NCI-H69 (cell line): ENCODE measurements at places on chromosomes 13 and 19.

GRCh38 chr13:80988391-80989151, 647.6 kb upstream of the SPRY2 start:
- no peak for DNase-seq

- DNase-seq, result no peak
Observed at GRCh38 chr13:74003374-74003773, 130.8 kb downstream of the KLF12 start.

DNA sequence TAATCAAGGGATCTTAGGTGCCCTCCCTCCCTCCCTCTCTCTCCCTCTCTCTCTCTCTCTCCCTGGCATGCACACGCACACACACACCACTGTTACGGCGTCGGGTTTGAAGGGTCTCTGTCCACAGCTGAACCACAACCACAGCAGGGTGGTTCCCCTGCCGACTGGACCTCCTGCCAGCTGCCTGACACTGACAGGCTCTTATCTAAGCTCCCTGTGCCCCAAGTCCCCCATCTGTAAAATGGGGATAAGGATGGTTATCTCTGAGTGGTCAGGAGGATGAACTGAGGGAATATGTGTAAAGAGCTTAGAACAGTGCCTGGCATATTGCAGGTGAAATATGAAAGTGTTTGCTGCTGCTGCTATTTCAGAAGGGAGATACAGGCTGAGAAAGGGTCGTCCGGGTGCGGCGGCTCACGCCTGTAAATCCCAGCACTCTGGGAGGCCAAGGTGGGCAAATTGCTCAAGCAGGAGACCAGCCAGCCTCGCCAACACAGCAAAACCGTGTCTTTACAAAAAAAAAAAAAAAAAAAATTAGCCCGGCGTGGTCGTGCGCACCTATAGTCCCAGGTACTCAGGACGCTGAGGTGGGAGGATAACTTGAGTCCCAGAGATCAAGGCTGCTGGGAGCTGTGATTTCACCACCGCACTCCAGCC, 852 bp upstream of the SHISA7 start:
- DNase-seq, result no peak

GRCh38 chr13:48492096-48492440, 40.8 kb downstream of the RCBTB2 start:
- DNase-seq, result no peak

GRCh38 chr19:31448221-31448657, 99.0 kb upstream of the TSHZ3 start:
- DNase-seq, result no peak

- DNase-seq, result no peak
Observed at GRCh38 chr13:25731536-25731935, 320.3 kb downstream of the SHISA2 start.

- no peak for DNase-seq
Observed at GRCh38 chr13:24271231-24271600, 38.2 kb upstream of the C1QTNF9 start.

- DNase-seq, result no peak
Observed at GRCh38 chr19:48623556-48624066, 4.3 kb downstream of the SPHK2 start.

- DNase-seq, result peak; percentile 84
Observed at GRCh38 chr13:100089465-100090032, 656 bp downstream of the PCCA start.

GRCh38 chr13:106041445-106041844, 494.0 kb downstream of the EFNB2 start:
- no peak for DNase-seq

- DNase-seq, result no peak
Observed at GRCh38 chr19:1416014-1416841, 8.8 kb downstream of the DAZAP1 start.

GRCh38 chr13:59103004-59103768, 1060.5 kb downstream of the DIAPH3 start:
- peak; percentile 96 for DNase-seq

- no peak for DNase-seq
Observed at GRCh38 chr19:18086590-18087138, at the start of gene IL12RB1. TSS of gene IL12RB1 (minus strand) at chr19:18086934. CDS start at chr19:18086823, 111 bp downstream.

- DNase-seq, result no peak
Observed at GRCh38 chr19:1505991-1506881, 6.6 kb downstream of the ADAMTSL5 start.

GRCh38 chr19:41702171-41702651, 6.2 kb upstream of the CEACAM5 start:
- peak; percentile 37 for DNase-seq

- peak; percentile 96 for DNase-seq
Observed at GRCh38 chr19:56538761-56539263, at the start of gene ZFP28. TSS of gene ZFP28 (plus strand) at chr19:56538948. CDS start at chr19:56539019, 71 bp downstream.

DNA sequence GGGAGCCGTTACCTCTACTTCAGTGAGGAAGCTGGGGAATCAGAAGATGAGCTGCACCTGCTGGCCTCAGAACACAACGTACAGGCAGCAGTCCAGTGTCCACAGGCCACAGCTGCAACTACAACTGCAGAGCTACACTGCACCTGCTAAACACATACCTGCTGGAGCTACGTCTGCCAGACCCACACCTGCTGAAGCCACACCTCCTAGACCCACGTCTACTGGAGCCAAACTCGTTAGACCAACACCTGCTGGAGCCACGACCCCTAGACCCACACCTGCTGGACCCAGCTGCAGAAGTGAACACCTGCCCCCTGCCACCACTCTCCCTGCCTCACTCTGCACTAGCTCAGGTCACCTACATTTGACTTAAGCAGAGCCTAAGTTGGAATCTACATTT, 169.9 kb downstream of the USP12 start:
- peak; percentile 46 for DNase-seq

- DNase-seq, result no peak
Observed at GRCh38 chr19:5205937-5206750, 134.5 kb downstream of the PTPRS start.

DNA sequence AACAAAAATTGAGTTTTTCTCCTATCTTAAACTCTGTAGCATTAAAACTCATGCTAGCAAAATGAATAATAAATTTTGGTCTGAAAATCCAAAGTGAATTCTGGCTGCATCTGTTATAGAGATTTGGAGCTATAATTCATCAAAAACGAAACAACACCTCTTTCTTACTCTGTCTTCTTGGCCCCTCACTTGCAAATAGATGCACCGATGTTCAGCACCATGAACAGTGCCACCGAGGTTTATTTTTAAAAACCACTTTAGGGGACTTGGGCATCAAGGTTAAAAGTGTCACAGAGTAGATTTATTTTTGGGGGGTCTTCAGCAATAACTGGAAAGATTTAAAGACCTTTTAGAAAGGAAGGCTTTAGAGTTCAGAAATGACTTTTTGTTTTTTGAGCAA, 26.1 kb upstream of the EID2 start:
- no peak for DNase-seq

GRCh38 chr13:38897521-38897920, 93.1 kb downstream of the STOML3 start:
- DNase-seq, result no peak

DNA sequence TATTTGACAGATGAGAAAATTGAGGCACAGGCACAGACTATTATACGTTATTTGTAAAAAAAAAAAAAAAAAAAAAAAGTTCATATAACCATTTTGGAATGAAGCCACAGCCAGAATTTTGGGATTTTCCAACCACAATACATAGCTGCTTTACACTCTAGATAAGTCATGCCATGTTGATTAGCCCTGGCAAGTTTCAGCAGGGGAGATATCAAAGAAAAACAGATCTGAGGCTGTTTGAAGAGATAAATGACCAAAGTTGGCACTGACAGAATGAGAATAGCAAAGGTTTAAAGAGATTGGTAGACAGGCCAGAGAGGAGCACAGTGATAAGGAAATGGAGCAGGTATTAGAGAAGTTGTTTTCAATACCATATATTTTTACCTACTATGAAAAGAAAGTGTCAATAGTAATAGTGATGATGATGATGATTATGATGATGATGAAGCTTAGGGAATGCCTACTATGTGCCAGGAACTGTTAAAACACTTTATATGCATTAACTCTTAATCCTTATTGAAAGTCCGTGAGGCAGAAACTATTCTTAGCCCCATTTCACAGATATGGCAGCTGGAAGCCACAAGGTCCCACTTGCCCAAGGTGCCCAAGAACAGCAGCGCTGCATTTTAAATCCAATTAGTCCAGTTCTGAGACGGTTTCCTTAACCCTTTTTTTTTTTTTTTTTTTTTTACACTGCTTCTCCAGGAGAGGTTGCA, 105.5 kb downstream of the MBNL2 start:
- DNase-seq, result no peak

DNA sequence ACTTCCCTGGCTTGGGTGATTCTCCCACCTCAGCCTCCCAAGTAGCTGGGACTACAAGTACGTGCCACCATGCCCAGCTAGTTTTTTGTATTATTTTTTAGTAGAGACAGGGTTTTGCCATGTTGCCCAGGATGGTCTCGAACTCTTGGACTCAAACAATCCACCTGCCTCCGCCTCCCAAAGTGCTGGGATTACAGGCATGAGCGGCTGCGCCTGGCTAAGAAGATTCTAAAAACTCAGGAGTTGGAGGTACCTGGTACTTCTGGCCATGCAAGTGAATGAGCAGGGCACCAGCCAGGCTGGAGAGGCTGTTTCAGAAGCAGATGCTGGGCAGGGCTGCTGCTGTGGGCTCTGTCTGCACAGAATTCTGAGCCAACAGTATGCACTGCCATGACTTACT, 6.1 kb downstream of the MZF1 start:
- no peak for DNase-seq

DNA sequence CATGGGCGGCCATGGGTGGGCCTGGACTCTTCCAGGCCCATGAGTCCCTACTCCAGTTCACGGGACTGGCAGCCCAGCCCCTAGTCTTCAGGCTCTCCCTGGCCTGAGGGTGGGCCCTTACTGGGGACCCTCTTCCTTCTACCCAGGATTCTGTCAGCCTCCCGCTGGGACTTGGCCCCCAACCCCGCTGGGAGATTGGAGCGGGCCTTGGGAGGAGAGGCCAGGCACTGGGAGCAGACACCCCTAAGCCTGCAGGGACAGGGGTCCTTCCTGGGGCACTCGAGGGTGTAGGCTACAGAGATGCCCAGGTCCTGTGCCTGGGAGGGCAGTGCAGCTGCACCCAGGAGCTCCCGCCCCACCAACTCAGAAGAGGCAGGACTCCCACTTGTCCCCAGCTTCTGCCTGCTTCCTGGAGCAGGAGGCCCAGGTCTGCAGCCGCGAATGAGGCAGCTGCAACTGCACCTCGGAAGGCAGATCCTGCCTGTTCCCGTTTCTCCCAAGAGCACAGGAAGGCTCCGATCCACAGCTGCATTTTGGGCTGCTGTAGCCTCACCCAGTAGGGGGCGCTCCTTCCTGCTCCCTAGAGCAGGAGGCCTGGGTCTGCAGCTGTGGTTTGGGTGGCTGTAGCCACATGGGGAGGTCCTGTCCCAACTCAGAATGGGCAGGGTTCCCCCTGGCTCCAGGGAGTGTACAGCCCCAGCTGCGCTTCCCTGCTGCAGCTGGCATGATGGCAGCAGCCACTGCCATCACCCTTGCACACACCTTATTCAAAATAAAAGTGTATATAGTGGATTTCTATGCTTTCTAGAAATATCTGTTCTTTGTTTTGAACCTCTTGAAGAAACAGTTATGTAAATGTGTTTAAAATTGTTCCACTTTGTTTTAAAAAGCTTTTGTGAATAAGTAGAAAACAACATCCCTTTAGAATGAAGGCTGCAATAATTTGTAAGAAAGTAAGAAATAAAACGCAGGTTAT, 46.8 kb downstream of the TEX26 start:
- peak; percentile 68 for DNase-seq

DNA sequence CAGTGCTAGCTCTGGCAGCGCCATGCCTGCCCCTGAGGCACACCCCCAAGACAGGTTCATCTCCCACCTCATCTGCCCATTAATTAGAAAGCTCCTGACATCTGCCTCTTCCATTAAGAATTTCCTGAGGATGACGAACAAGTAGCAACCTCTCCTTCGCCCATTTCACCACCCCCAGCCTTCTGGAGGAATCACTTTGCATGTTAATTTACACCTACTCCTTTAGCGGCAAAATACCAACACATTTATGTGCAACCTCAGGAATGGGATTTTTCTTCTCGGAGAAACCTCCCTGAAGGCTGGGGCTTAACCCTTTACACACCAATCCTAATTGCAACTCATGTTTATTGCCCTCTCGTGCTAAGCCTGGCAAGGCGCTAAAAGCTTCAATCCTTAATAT, 13.8 kb downstream of the SLC7A1 start:
- DNase-seq, result no peak

DNA sequence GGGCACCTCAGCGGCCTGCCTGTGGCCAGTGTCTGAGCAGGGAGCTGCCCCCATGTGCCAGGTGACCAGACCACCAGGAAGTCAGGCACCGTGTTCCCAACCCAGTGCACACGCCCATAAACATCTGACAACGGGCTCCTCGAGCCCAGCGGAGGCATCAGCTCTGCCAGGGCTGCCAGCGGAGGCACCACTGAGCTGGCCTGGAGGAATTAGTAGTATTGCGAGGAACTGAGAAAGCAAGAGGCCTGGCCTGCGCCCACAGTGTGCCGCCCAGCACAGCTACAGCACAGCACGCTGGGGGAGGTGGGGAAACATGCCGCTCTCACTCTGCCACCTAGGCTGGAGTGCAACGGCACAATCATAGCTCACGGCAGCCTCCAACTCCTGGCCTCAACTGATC, 44.6 kb downstream of the ANKRD27 start:
- no peak for DNase-seq

DNA sequence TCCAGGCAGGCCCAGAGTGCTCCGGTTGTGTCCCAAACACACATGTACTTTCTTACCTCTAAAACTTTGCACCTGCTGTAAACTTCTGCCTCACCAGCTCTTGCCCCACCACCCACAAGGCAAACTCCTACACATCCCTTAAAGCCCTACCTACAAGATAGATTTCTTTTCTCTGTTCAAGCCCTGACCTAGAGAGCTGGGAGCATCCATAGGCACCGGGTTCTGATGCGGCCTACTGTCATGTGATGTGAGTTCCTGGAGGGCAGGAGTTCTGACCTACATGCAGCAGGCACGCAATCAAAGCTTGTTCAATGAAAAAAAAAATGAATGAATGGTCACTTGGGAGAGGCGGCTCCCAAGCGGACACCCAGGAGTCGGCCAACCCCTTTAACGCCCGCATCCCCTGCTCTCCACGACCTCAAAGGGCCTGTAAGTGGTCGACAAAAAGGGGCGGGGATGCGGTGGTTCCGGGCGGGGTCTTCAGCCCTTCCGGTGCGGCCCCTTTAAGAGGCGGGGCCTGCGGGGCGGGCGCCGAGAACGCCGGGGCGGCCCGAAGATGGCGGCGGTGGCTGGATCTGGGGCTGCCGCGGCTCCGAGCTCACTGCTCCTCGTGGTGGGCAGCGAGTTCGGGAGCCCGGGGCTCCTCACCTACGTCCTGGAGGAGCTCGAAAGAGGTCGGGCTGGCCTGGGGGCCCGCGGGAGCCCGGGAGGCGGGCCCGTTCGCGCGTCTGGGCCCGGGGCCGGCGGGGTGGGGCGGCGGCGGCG, at the start of gene MAP1S:
Gene MAP1S, plus strand, starts transcription at position 534 of the 765 bp plus-strand sequence. Its CDS starts 23 bp downstream, at position 557.
- DNase-seq, result peak; percentile 75

- DNase-seq, result peak; percentile 33
Observed at GRCh38 chr19:11390933-11391680, 7.0 kb upstream of the EPOR start.
